ENCODE measurements at places on chromosomes 7 and 10.

DNA sequence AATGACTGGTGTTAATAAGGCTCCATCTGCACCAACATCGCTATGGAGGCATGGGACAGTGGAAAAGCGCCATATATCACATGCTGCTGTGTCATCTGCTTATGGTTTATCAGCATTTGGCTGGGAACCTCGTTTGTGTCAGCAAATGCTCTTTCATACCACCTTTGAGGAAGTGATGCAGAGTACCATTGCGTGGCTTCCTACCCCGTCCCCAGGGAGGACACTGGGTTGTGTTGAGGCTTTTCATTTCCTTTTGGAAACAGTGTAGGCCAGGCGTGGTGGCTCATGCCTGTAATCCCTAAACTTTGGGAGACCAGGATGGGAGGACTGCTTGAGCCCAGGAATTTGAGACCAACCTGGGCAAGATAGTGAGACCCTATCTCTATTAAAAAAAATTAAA lies 6.8 kb downstream of the TACR2 start:
- DNase-seq, result no peak

DNA sequence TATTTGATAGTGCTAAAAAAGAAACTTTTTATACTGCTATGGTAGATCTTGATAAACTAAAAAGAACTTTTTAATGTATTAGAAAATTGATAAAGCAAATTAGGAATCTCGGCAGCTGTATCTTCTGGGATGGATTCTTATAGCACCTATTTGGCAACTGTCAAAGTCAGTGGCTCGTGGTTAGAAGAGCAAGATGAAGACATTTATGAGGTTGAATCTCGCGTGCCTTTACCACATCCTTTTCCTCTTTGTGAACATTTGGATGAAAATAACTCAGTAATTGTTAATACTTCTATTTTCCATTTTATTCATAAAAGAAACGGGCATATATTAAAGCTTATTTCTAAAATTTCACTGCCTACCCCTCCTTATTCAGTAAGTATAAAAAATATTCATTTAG lies 76.2 kb downstream of the CYP51A1 start:
- no peak for DNase-seq

DNA sequence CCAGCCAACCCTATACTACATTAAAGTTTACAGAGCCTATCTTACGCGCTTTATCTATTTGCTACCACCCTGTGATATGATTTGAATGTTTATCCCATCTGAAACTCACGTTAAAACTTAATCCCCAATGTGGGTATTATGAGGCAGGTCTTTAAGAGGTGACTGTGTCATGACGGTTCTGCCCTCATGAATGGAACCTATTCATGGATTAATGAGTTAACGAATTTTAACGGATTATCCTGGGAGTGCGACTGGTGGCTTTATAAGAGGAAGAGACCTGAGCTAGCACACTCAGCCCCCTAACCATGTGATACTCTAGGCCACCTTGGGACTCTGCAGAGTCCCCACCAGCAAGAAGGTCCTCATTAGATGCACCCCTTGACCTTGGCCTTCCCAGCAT lies 37.8 kb downstream of the SRPK2 start:
- no peak for DNase-seq

- DNase-seq, result no peak
Measured at GRCh38 chr10:60374836-60375235, 14.8 kb downstream of the ANK3 start.

DNA sequence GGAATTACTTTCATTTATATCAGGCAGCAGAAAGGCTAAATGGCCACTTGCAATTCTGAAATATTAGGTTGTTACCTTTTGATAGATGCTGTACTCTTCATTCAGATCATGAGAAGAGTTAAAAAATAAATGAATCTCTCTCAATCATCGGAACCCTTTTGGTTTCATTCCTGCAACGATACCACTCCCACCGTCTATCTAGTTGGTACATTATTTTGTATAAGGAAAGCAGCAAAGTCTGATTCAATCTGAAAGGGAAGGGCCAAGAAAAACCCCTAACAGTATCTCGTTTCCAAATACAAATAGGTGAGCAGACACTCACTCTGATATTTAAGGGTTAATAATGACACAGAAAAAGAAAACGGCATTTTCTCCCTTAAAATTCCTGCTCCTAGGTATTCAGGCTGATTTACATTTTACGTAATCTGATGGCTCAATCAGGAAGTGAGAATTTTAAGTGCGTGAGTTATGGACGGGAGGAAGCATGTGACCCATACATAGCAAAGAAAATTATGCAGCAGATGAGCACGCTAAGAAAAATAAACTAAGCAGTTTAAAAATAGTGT lies 209.4 kb upstream of the KLF14 start:
- DNase-seq, result peak; percentile 30

DNA sequence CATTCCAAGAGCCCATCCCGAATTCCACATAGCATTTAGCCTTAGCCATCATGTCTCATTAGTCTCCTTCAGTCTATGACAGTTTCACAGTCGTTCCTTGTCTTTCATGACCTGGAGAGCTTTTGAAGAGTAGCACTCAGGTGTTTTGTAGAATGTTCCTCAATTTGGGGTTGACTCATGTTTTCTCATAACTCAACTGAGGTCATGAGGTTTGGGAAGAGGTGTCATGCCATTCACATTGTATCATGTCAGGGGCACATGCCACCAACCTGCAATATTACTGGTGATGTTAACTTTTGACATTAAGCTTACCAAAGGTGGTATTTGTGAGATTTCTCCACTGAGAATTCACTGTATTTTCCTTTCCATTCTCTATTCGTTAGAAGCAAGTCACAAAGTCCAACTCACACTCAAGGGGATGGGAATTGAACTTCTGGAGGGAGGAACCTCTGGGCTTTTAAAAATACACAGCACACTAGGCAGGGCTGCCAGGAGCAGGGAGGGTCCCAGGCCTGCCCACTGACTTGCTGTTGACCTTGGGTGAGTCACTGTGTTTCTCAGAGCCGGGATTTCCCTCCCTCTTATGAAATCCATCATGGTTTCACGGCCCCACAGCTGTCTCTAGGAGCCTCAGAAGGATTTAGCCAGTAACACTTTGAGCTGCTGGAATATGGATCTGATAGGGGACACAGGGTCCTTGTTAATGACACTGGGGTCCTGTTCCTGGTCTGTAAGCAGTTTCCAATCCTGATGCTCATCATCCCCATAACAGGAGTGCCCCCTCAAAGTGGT lies 74.4 kb upstream of the TCF7L2 start:
- no peak for DNase-seq

DNA sequence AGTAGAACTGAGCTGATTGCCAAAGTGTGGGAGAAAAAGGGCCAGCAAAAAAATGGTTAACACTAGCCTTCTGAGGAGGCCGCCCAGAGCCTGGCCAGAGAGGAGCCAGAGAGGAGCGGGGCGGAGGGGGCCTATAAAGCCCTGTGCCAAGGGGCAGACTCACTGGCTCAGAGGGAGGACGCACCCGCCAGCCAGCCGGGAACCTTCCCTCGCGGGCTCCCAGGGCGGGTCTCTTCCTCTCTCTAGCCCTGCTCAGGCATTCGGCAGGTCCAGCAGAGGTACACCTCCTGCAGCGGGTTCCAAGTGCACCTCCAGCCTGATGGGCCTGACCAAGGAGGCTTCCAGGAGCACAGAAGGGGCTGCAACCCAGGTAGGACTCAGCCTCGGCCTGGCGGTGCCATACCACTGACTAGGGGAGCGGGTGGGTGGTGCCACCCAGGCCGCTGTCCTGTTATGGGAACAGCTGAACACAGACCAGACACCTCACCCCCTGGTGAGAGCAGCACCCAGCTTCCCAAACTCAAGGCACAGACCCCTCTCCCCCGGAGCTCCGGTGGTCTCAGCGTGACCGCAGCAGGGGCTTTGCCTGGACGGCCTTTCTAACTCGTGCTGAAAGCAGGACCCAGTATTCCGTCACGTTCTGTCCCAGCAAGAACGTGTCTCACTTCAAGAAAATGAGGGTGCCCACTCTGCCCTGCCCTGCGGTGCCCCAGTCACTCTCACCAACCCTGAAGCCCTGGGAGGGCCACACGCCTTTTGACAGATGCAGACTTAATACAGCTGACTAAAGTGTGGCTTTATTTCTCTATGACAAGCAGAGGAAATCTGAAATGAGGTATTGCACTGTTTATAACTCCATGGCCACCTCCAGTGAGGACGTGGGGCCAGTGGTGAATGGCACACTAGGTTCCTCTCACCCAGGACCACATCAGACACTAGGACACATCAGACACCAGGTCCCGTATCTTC lies at the start of gene GPER1:
Gene GPER1, plus strand, starts transcription at position 162 of the 969 bp plus-strand sequence. CDS start 3,616 bp downstream, outside the sequence.
- no peak for DNase-seq

DNA sequence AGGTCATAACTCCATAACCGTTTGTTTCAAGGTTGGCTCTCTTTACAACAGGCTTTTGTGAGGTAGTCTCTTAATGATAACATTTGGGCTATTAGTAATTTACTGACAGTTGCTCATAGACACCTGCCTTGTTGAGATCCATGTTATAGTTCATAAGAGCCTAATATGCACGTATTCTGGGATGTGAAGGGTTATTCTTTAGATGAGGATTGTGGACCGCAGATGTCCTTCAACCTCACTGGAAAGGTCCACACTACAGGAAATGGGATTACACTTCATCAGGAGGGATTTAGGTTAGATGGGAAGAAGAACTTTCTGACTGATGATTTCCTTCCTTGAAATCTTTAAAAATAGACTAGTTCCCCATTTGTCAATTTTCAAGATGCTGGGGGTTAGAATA lies 62.8 kb downstream of the SAMD9 start:
- DNase-seq, result no peak

DNA sequence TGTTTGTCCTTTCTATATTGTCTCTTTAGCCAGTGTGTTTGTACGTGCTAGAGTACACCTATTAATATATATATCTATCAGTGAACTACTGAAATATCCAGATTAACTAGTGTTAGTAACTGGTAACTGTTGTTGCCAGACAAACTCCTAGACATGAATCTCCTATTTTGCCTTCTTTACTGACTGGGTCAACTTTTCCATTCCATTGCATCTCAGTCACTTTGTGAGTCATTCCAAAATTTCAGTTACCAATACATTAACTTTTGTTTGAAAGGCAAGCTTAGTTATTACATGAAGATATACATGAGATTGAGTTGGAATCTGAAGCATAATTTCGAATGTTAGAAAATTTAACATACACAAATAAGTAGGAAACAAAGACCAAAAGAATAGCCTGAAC lies 51.4 kb downstream of the BTAF1 start:
- DNase-seq, result no peak

GRCh38 chr10:123766012-123766411 lies 99.9 kb downstream of the GPR26 start:
- DNase-seq, result no peak
